NCI-H1694 (cell line): ENCODE measurements at places on chromosomes 3 and 15.

- no peak for DNase-seq
Measured at GRCh38 chr3:157544501-157545130, 41.4 kb upstream of the VEPH1 start.

GRCh38 chr3:61974662-61975061, 398.7 kb downstream of the FEZF2 start:
- DNase-seq = no peak

DNA sequence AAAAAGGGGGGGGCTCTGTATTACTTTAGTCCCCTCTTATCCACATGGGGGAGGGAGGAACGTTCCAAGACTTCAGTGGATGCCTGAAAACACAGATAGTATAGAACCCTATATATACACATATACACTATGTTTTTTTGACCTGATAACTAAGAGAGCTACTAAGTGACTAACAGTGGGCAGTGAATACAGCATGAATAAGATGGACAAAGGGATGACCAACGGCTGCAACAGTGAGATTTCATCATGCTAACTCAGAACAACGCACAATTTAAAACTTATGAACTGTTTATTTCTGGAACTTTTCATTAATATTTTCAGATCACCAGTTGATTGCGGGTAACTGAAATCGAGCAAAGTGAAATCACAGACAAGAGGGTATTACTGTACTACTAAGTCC, 7.3 kb downstream of the DCUN1D1 start:
- no peak for DNase-seq

DNA sequence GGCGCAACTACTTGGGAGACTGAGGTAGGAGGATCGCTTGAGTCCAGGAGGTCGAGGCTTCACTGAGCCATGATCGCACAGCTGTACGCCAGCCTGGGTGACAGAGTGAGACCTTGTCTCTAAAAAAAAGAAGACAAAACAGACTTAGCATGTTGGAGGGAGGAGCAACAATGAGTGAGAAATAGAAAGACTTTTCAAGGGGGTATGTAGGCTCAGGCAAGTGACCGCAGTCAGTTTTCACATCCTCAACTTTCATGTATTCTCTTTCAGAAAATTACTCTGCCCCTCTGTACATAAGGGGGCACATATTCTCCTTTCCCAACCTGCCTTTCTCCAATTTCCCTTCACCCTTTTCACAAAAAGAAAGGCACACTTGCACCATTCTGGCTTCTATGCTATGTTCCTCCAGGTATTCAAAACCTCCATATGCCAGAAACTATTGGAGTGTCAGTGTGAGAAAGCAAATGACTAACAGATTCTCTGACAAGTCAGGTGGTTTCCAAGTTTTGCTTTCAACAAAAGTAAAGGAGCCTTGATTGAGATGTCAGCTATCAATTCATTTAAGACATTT, 7.6 kb downstream of the NSUN3 start:
- no peak for DNase-seq

DNA sequence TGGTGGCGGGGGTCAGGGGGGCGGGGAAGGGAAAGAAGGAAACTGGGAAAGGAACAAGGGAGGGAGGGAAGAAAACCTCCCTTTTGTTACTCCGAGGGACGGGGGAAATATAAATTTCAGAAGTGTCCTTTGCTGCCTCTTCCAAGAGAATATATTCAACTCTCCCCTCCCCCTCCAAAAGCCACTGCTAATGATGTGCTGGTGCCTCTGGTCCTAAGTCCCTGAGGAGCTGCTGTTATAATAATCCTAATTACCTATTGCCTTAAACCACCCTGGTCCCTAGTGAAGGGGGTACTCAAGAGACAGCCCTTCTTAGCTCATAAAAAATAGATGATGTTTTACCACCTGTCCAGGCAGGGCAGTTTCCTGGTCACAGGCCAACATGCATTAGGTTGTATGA, 118.3 kb upstream of the TRIM42 start:
- DNase-seq = no peak
